ENCODE measurements at places on chromosomes 4 and X.

DNA sequence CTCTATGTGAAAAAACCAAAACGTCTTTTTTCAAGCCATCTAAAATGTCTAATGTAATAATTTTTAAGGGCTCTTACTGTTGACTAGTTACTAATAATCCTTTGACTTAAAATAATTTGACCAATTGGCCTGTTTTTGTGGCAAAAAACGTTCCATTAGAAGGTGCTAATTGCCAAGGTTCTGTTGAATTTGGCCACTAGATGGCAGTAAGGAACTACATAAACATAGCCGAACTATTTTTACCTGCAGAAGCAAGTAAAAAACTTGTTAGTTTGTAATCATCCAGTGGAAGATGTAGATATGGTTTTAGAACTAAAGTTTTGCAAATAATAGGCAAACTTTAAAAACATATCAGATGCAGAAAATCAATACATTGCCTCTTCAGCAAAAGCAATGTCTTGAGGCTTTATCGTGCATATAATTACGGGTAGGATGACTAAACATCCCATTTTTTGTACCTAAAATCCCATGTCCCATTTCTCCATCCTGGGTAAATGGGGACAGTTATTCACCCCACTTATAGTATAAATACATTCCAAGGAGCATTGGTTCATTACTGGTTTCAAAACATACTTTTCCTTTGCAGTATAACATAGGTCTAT, 57.6 kb downstream of the PROM1 start:
- peak; percentile 45 for DNase-seq

- DNase-seq: no peak
Measured at GRCh38 chr4:69888336-69888735, 28.4 kb upstream of the SULT1E1 start.

DNA sequence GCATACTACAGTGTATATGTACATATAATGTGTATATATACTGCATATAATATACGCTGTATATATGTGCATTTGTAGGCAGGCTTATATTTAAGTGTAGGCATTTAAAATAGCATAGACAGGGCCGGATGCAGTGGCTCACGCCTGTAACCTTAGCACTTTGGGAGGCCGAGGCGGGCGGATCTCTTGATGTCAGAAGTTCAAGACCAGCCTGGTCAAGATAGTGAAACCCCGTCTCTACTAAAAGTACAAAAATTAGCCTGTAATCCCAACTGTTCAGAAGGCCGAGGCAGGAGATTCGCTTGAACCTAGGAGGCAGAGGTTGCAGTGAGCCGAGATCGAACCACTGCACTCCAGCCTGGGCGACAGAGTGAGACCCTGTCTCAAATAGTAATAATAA, 78.4 kb downstream of the JAKMIP1 start:
- DNase-seq: no peak

GRCh38 chrX:40420899-40421729, 159.7 kb upstream of the ATP6AP2 start:
- DNase-seq: no peak

DNA sequence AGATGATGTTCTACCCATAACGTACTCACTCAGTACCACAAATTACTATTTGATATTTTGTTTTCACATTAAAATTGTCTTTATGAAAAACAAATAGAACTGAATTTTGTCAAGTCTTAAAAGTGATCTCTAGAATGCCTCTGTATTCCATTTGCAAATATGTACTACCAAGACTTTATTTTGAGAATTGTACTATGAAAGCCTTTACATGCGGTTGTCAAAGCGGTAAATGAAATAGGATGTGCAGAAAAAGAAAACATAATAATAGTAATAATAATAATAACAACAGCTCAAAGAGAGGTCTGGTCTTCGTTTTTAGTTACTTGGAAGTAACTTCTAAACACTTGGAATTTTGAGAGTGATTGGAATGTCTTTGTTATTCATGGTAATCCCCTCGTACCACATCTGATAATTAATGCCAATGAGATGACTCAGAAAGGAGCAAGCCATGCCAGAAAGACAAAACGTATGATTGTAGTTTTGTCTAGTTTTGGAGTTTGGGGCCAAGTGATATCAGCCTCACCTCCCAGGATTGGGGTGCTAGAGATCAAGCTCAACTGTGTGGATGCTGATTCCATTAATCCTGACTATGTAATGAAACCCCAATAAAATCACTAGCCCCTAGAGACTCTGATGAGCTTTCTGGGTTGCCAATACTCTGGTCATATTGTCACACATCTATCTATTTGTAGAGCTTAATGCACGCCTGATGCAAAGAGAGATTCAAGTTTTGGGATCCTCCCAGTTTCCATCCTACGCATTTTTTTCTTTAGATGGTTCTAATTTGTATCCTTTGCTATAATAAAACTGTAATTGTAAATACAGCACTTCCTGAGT, 20.2 kb upstream of the CTSO start:
- DNase-seq: no peak

DNA sequence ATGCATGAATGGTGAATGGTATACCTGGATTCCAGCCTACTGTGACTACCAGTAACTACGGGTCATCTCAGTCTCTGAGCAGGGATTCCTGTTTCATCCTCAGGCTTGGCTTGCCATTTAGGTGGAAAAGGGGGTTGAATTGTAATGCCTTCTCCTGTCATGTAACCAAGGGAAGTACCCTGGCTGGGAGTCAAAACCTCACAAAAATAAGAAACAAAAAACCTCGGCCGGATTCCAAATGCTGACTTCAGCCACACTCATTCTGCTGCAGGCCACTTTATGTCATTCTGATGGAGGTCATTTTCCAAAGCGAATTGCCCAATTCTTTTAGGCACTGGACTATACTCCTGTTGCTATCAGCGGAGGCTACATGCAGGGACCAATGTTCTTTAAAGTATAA, 324.7 kb downstream of the LDB2 start:
- no peak for DNase-seq

- no peak for DNase-seq
Measured at GRCh38 chrX:46978341-46979291, 66.4 kb downstream of the JADE3 start.

- DNase-seq: no peak
Measured at GRCh38 chr4:177692907-177693306, 250.7 kb upstream of the AGA start.

GRCh38 chrX:140318296-140318695, 186.6 kb downstream of the SOX3 start:
- no peak for DNase-seq

DNA sequence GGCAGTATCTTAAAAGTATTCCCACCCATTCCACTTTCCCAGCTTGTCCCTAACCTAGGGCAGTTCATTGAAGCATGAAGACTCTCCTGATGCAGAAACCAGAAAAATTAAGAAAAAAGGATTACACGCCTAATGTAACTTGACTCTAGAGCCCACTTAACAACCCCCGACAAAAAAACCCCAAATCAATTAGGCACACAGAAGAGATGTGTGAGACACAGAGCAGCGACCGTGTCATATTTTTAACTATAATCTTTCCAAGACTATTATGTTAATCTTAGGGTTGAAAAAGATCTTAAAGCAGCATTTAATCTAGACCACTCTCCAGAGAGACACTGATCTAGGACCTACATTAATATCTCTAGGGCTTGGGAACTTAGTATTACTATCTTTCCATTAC, 1.3 kb downstream of the YTHDC1 start:
- no peak for DNase-seq
